Erythroblast (primary cell): ENCODE measurements at places on chromosomes 4 and X.

DNA sequence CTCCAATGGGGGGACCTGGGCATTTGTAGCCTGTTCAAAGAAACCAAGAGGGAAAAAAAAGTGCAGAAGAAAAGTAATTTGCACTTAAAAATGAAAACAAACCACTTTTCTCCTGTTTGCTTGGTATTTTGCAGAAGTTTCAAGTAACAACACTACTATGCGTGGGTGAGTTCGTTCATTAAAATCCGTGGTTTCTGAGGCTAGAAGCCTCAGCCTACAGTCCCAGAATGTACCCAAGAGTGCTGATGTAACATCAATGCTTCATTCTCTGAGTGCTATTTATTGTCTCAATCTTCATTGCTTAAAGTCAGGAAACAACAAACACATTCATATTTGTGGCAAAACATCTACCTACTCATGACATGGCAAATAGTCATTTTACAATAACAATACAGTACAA, 29.2 kb downstream of the LGI2 start:
- DNase-seq, result no peak

DNA sequence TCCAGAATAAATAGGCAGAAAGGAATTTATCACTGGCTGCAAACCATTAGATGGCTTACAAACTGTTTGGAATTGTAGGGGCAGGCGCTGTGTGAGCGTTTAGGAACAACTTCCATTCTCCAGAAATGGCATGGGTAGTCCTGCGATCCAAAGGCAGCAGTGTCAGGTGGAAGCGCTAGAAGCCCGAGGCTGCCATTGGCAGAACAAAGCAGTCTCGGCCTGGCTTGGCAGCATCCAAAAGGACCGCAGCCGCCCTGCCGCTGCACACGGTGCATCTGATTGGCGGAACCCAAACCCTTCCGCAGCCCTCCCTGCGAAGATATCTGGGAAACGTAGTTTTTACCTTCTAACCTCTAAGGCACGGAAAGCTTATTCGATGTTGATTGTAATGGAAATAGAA, 23.6 kb upstream of the YTHDC1 start:
- DNase-seq, result peak; percentile 64

DNA sequence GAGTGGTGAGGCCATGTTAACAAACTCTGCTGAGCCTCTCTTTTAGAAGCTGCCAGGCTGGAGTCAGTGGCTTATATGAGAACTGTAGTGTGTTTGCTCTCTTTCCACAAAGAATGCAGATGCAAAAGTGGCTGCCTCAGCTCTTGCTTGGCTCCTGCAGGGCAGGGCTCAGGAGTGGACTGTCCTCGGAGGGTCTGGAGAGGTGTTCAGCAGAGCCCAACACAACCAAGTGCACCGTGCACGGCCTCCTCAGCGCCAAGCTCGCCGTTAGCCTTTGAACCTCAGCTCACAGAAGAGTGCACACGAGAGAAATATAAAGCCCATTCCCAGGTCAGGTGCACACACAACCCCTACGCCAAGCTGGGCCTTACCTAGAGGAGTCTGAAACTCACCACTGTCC, 82.8 kb downstream of the C4orf51 start:
- DNase-seq, result no peak

DNA sequence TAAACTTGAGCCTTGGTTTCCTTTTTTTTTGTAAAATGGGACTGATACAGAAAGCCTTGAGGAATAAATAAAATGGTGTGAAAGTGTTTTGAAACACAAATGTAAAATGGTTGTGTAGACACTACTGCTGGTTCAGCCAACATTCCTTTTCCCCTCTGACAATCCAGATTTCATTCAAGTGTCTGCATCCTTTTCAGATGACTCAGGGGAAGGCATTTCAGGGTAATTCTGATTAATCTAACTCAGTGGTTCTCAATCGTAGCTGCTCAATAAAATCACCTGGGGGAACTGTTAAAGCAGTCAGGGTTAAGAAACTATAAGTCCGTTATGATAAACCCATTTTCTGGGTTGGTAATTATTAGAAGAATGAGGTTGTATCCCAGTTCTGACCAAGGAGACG, 4.6 kb downstream of the ARHGAP10 start:
- no peak for DNase-seq
